Sigmoid colon (tissue), 7 donors: ENCODE measurements at places on chromosomes 7 and 10. TPM values are rescaled to one million over a fixed set of nuclear protein-coding genes. Genes with fewer than 3 reads are reported as not detected.

The AKR1C8 gene
- total RNA-seq, result not detected

DNA sequence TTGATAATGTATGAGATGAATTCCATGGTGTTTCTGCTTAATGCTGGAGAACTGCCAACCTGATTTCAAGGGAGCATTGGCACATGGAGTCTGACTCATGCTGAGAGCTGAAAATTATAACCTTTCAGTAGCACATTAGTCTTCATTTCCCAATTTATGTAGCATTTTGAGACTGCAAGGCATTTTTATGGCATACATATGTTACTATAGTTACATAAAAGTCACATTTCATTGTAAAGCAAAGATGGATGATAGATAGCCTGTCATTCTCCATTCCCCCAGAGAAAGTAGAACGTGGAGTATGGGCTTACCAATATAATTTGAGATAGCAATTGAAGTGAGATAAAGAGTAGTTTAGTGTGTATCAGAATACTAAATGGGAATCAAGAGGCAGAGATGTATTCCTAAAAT, 103.1 kb downstream of the SLC16A9 start:
- no peak for DNase-seq

GRCh38 chr10:5971886-5972285, 5.5 kb downstream of the IL15RA start:
- DNase-seq, result peak; percentile 56

DNA sequence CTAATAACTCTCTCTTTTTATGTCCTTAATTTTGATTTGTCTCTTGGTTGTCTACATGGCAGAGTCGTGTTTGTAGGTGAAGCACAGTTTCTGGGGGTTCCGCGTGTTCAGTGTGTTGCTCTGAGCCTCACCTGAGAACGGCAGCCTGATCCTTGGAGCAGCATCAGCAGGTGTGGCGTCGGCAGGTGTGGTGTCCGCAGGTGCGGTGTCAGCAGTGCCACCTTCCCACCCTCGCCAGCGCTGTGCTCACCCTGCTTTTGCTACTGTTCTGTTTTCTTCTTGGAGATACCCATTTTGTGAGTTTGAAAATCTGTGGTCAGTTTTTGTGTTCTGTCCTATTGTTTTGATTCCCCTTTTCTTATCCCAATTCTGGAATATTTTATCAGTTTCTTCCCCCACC, 406.6 kb downstream of the GLRX3 start:
- DNase-seq, result no peak

- DNase-seq, result no peak
Observed at GRCh38 chr10:11156480-11156879, 138.8 kb downstream of the CELF2 start.

The EFCAB10 gene
- total RNA-seq, result not detected

- no peak for DNase-seq
Observed at GRCh38 chr10:11489591-11489990, 121.9 kb downstream of the USP6NL start.

The TMEM196 gene
- 0.14 TPM for total RNA-seq

The ZYX gene
- 158 TPM for total RNA-seq

DNA sequence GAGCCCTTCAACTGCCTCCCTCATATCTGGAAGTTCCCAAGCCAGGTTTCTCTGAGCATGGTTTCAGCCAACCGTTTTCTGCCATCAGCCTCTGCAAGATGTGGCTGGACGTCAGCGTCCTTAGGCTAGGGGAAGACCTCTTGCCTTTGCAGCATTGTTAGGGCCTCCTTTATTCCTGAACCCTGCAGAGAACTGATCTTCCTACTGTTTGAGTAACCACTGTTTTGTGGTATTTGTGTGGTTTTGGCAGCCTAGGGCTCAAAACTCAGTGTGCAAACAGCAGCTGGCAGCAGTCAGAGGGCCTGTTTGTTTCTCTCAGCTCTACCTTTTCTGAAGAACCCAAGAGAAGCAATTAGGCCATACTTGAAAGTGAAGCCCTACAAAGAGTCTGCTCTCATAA, 83.4 kb upstream of the SEMA3E start:
- no peak for DNase-seq

- no peak for DNase-seq
Observed at GRCh38 chr10:6574664-6575176, 5.4 kb downstream of the PRKCQ start.

- DNase-seq, result no peak
Observed at GRCh38 chr7:142642316-142642715, 107.0 kb upstream of the PRSS1 start.

The MCM10 gene
- 0.83 TPM for total RNA-seq

The LEP gene
- 0.16 TPM for total RNA-seq

GRCh38 chr10:9012312-9012711, 957.8 kb downstream of the GATA3 start:
- no peak for DNase-seq

DNA sequence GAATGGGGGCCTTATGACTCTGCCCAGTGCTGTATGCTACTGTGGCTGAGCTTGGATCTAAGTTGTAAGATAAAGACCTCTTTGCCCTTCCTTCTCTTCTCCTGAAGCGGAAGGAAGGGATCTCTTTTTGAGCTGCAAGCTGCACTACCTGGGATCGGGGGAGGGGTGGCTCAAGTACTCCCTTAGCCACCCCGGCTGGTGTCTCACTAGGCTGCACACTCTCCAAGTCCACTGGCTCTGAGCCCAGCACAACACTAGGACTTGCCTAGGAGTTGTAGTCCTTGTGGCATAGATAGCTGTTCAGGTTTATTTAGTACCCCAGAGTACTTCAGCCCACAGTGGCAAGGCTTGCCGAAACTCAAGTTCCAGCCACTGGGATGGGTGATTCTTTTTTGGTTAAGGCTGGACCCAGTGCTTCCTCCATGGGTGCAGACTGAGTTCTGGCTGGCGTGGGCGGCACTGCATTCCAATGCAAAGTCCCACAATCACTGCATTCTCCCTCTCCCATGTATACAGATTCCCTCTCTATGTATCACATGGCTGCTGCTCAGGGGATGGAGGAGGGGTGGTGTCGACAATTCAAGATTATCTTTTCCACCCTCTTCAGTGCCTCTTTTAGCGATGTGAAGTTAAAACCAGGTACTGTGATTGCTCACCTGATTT, 76.2 kb upstream of the SLC25A13 start:
- no peak for DNase-seq
